ENCODE measurements at places on chromosomes 12 and 14. TPM values are rescaled to one million over a fixed set of nuclear protein-coding genes. Genes with fewer than 3 reads are reported as not detected.
A peak's percentile ranks its signal among the peaks of the same experiment; 100 is the strongest.

DNA sequence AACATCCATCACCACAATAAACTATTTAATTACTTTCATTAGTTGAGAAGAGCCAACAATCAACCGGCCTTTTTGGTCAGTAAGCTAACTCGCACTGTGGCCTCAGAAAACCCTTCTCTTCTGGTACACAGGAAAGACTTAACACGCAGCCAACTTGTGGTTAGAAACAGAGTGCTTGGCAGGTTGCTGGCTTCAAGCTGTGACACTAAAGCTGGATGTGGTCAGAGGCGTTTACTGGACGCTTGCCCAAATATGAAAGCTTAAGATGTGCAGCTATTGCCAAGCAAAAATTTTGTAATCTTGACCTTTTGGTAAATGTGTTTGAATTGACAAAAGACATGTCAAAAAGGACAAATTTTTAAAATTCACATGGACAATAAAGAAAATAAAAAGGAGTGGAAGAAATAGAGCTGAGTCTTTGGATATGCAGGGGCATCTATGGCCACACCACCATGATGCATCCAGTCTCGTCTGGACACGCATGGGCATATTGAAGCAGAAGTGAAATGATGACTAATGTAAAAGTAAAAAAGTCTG is 2.6 kb upstream of the KLRK1 start:
- no peak for ATAC-seq

GRCh38 chr12:105474672-105475071 is 144.2 kb downstream of the C12orf75 start:
- ATAC-seq, result peak; percentile 43

DNA sequence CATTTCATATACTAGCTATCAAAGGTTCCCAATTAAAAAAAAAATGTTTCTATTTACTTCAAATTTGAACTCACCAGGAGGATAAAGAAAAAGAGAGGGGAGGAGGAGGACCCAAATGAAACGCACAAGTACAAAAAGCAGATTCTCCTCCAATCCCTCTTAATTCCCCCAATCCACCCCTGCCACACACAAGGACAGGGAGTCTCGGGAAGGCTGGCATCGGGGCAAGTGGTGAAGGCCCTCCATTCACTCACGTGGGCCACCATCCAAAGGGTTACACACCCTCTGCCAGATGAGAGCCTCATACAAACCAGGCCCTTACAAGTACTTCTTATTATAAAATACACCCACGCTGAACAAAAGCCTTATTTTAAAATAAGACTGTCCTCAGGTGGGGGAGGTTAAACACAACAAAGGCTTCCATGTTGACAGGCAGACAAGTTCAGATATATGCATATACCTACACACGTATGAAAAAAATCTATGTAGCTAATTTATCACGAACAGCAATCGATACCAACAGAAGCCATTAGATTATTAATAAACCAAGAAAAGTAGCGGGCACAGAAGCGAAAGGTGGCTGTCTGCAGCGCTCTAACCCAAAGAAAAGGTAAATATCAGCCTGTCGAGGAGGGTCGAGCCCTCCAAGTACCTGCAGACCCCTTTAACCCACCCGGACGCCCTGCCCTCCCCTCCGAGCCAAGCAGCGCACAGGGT is 1.5 kb downstream of the ATP2B1 start:
- ATAC-seq, result no peak

DNA sequence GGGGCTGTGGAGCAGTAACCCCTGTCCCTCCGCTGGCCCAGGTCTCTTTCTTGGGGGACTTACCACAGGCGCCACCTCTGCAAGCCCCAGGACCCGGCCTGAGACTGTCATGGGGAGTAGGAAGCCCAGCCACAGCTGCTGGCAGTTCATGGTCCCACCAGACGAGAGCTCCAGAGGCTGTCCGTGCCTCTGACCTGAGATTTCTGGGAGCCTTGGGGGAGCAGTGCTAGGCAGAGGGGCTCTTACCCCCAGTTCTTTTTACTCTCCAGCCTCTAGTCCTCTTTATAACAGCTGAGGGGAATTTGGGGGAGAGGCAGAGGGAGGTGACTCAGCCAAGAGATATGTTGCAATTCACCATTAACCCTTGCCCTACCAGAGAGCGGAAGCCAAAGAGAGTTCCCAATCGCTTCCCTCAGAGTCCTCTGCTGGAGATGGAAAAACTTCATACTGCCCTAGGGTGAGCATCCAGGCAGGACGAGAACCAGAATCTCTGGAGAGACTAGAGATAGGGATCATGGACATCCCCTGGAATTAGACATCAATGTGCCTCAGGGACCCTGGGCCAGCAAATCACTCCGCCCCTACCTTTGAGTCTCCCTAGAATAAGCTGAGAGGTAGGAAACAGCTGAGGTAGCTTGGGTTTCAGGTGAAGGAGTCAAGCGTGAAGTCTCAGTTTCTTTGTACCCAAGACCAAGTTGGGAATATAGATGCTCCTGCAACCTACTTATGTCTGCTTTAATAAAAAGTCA is at the start of gene MMP19:
Gene MMP19, minus strand, starts transcription at position 256 of the 749 bp plus-strand sequence. Its CDS starts 106 bp downstream, at position 150.
- ATAC-seq, result no peak

DNA sequence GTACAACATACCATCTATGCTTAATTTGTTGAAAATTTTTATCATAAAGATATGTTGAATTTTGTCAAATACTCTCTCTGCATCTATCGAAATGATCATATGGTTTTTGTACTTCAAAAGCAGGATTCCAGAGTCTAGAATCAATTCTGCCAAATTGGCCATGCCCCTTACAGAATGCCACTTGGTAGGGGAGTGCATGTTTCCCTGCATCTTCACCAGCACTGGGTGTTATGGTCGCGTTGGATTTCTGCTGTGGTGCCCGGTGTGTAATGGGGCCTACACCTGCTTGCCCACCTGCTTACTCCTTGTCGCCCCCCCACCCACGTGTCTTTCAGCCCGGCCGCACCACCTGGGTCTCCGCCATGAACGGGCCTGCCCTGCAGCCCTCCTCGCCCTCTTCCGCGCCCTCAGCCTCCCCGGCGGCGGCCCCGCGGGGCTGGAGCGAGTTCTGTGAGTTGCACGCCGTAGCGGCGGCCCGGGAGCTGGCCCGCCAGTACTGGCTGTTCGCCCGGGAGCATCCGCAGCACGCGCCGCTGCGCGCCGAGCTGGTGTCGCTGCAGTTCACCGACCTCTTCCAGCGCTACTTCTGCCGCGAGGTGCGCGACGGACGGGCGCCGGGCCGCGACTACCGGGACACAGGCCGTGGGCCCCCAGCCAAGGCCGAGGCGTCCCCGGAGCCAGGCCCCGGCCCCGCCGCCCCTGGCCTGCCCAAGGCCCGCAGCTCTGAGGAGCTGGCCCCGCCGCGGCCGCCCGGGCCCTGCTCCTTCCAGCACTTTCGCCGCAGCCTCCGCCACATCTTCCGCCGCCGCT is 12.3 kb downstream of the SH2B3 start:
- no peak for ATAC-seq

DNA sequence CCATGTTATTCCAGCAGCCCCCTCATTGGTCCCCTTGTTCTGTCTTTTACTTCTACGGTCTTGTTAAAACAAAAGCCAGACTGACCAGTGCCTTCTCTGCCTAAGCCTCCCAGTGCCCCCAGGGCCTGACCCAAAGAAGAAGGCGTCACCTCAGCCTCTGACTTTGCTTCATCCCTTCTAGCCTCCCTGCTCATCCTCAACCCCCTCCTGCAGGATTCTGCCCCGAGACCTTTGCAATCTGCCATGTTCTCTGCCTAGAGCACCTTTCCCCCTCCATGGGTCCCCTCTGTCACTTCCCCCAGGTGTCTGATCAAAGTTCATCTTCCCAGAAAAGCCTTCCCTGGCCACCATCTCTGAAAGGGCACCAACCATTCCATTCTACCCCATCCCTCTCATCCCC is 7.9 kb upstream of the RBM19 start:
- ATAC-seq, result no peak

DNA sequence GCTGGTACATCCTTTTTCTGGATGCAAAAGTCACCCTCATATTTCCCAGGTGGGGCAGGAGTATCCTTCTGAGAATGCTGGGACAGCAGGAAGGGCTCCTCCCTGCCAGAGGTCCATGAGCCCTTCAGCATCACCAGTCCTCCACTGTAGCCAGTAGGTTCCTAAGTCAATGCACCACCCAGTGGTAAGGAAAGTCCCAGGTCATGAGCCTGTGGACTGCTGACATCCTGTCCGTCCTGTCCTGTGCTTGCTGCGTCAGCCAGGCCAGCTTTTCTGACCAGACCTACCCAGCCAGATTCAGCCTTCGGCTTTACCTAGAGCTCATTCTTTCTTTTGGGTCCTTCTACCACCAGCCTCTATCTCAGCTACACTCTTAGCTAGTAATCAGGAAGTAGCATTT is 23.0 kb upstream of the ACTN1 start:
- peak; percentile 31 for ATAC-seq

DNA sequence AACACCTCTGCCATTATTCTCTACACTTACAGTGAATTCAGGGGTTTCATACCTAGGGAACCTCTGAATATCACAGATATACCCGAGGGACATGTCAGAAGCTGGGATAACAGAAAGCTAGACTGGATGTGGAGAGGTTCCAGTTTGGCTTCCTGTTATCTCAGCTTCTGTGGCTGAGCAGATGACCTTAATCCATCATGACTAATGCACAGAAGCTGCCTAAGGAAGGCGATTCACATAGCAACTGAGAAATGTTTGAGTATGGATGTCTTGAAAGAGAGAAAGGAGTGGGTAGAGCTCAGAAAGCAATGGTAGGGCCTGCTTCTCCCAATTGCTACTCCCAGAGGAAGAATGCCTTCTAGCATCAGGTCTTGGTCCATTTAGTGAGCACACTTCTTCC is 187.6 kb downstream of the RMST start:
- ATAC-seq, result no peak

- ATAC-seq, result no peak
These were observed 43.9 kb upstream of the PLEKHG6 start for GRCh38 chr12:6266541-6266966.

- ATAC-seq, result no peak
These were observed at the start of gene TBPL2 for GRCh38 chr14:55440385-55440784. TSS of gene TBPL2 (minus strand) at chr14:55440616. CDS start at chr14:55440449, 167 bp downstream.

DNA sequence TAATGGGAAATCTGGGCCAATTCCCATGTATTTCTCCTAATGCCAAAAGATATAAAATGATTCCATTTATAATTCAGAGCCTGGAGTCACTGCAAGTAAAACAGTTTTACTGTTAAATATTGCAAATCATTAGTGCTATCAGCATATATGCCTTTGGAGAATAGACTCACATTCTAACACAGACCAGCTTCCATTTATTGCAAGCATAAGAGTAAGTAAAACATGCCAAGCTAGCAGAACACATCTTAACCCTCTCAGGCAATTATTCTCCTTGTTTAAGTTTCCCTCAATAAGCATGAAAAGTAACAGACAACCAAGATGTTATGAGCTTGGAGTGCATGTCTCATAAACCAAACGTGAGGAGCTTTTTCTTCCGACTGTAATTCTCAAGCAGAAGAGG is 173.9 kb upstream of the GRIP1 start:
- no peak for ATAC-seq

DNA sequence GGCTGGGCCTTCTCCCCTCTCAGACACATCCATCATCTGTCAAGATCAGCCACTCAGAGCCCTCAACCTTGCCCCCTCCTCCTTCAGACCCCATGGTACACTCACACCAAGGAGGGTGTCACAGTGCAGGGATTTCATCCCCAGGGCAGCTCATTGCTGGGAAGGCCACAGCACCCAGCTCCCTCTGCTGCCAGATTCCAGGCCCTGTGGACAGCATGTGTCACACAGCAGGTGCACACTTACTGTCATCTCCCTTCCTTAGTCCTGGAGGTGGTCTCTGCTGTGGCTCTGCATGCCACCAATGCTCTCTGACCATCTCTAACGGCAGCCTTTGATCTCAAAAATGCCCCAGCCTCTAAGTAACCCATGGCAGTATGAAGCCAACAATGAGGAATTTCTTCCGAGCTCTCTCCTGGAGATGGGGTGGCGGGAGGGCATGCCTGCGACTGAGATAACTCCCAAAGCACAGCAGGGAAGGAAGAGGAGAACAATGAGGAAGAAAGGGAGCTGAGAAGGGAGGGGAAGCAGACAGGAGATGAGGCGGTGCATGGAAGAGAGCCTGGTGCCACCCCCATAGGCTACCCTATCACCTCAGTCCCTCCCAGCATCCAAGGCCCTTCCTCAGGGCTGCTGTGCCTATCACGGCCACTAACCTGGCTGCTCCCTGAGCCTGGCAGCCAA is 101.0 kb downstream of the SINHCAF start:
- no peak for ATAC-seq

GRCh38 chr14:50835280-50835679 is 4.3 kb upstream of the NIN start:
- no peak for ATAC-seq

DNA sequence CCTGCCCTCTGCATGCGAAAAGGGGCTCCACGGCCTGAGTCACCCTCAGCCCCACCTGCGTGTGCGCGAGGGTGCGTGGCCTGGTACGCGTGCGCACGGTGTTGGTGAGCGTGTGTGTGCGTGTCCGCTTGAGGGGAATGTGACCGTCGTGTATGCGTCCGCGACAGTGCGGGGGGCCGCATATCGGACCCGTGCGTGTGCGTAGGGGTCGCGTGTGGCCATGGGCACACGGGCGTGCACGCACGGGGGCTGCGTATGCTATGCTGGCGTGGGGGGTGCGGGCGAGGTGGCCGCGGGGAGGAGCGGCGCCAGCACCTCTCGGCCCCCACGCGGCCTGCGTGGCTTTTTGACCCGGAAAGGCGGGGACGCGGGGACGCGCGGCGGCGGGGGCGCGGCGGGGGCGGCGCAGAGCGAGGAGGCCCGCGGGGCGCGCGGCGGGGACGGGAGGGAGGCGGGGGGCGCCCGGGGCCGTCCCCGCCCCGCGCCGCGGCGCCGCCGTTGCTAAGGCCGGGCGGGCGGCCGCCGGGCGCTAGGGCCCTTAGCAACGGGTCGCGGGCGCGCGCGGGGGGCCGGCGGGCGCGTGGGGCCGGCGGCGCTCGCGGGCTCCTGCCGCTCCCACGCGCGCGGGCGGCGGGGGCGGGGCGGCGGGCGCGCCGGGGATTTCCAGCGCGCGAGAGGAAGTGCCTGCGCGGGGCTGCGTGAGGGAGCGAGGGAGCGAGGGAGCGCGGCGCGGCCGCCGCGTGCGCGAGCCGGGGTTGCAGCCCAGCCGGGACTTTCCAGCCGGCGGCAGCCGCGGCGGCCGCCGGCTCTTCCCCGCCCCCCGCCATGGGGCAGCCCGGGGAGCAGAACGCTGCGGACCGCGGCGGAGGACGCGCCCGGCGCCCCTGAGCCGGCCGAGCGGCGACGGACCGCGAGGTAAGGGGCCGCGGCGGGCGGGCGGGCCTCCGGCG is at the start of gene TRAF3:
Gene TRAF3, plus strand, starts transcription at position 689 of the 950 bp plus-strand sequence. CDS start 92,753 bp downstream, outside the sequence.
- ATAC-seq, result peak; percentile 65

GRCh38 chr14:36451310-36452065 is 68.5 kb downstream of the NKX2-1 start:
- ATAC-seq, result no peak

The CHMP4A gene
- total RNA-seq, result 62.8 TPM

The KRT83 gene
- not detected for total RNA-seq

The DENND5B gene
- 0.58 TPM for total RNA-seq

The TAS2R7 gene
- total RNA-seq, result not detected

The PLEKHH1 gene
- total RNA-seq, result 4.9 TPM

The SCARB1 gene
- total RNA-seq, result 20.9 TPM

Data from activated T-helper 17 cell treated with anti-CD3 and anti-CD28 coated beads, Interleukin-2, amount 50 U/mL, for 72 hours (primary cell).